Activated T-cell treated with anti-CD3 and anti-CD28 coated beads, Interleukin-2, amount 50 U/mL, for 24 hours (primary cell): ENCODE measurements at places on chromosomes 6 and 20.

- H3K4me1 ChIP-seq, result peaks cover 16% of the 10 kb centered on the region
- H3K27ac ChIP-seq, result no peak overlapping the region
- no peak overlapping the region for H3K4me3 ChIP-seq
- no peak for DNase-seq
These were observed 263.9 kb downstream of the FARS2 start for GRCh38 chr6:5525209-5525608.

DNA sequence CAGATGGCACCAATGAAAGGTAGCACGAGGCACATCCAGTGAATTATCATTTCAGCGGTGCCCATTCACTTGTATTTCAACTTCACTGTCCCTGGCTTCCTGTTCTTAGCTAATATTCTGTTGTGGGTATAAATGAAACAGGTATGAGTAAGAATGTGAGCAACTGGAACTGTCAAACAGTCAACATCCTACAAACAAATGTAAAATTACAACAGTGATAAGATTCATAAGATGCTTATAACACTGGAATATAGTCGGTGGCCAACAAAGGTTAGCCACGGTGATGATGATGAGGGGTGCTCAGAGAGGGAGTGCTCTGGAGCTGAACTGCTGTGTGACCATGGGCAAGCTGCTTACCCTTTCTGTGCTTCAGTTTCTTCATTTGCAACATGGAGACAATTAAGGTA lies 74.9 kb upstream of the TOX2 start:
- H3K27me3 ChIP-seq, result peaks cover 17% of the 10 kb centered on the region
- H3K27ac ChIP-seq, result no peak overlapping the region
- no peak for DNase-seq
- no peak overlapping the region for H3K4me3 ChIP-seq
- no peaks in the 10 kb centered on the region for H3K36me3 ChIP-seq

DNA sequence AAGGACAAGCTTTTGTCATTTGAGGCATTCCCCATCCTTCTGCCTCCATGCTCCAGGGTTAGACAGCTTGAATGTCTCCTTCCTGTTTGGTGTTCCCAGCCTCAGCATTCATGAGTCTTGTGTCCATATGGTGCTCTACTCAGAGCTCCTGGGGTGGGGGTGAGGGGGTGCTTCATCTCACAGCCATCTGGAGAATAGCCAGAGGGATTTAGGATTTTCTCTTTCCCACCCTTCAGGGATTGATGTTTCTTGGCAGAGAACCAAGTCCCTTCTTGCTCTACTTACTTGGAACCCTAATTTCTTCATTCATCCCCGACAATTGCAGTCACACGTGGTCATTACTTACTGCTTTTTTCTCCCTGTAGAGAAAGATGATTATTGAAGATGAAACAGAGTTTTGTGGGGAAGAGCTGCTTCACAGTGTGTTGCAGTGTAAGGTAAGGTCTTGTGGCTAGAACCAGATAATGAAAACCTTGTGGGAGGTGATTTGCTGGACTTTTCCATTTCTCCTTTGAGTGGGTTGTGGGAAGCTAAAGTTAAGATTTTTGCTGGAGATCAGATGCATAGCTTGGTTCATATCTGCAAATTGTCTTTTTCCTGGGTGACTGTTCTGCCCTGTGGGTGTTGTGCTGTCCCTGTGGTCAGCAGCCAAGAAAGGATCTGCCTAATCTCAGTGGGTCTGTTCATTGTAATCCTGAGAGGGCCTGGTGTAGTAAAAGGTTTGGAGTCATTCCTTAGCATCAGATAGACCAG lies 18.6 kb downstream of the CMTR1 start:
- no peak for DNase-seq
- H3K36me3 ChIP-seq, result peaks cover 95% of the 10 kb centered on the region
- H3K27me3 ChIP-seq, result no peaks in the 10 kb centered on the region
- H3K4me3 ChIP-seq, result no peak overlapping the region

DNA sequence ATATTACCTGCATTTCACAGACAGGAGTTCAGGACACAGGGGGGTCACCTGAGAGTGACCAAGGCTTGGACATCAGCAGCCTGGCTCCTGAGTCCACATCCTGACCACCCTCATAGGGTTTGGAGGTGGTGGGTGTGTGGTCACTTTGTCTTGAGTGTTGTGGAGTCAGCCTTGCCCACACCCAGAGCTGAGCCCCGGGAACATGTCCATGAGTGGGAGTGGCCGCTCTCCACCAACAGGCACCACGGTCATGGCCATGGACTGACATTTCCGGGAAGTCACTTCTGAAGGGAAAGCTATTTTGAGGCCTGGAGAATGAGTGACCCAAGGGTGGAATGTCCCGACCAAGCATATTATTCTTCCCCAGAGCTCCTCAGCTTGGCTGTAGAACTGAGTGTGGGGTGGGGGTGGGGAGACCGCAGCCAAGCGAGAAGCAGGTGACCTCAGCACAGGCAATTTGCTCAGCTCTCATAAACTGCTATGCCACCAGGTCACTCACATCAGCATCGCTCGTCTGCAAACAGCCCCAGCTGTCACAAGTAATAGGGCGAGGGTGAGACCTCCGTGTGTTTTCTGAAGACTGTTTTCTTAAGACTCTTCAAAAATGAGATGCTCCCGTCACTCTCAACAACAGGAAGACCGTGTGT lies 348.6 kb upstream of the CDH4 start:
- H3K4me1 ChIP-seq, result no peaks in the 10 kb centered on the region
- no peak for DNase-seq
- no peaks in the 10 kb centered on the region for H3K36me3 ChIP-seq
- no peak overlapping the region for H3K27ac ChIP-seq

DNA sequence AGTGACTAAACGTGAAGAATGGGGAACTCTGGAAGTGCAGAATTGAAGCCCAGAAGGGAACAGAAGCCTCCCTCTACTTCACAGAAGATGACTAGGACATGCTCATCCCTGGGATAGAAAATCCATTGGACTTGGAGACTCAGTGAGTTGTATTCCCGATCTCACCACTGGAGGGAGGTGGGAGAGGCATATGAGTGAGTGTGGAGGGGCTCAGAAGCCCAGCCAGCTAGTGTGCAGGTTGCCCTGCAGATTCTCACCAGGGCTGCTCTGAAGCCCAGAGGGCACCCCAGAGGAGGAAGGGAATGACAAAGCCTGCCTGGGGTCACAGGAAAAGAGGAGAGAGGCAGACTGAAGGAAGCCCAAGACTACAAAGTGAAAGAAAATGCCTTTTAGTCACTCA lies 42.1 kb upstream of the HLA-E start:
- H3K27ac ChIP-seq, result no peak overlapping the region
- H3K4me1 ChIP-seq, result peaks cover 37% of the 10 kb centered on the region
- no peaks in the 10 kb centered on the region for H3K36me3 ChIP-seq
- no peak overlapping the region for H3K4me3 ChIP-seq

- no peak overlapping the region for H3K27ac ChIP-seq
- no peak overlapping the region for H3K4me3 ChIP-seq
- peaks cover 42% of the 10 kb centered on the region for H3K27me3 ChIP-seq
- no peaks in the 10 kb centered on the region for H3K4me1 ChIP-seq
- H3K36me3 ChIP-seq, result no peaks in the 10 kb centered on the region
These were observed 872 bp downstream of the HSPA12B start for GRCh38 chr20:3733119-3733995.

GRCh38 chr6:138692058-138692977 lies 81.3 kb upstream of the CCDC28A start:
- peak; percentile 80 for DNase-seq
- H3K27me3 ChIP-seq, result peaks cover 65% of the 10 kb centered on the region

GRCh38 chr6:115706981-115707380 lies 353.7 kb downstream of the FRK start:
- no peaks in the 10 kb centered on the region for H3K36me3 ChIP-seq
- no peak overlapping the region for H3K27ac ChIP-seq
- no peak overlapping the region for H3K4me3 ChIP-seq
- no peaks in the 10 kb centered on the region for H3K27me3 ChIP-seq
- DNase-seq, result no peak

DNA sequence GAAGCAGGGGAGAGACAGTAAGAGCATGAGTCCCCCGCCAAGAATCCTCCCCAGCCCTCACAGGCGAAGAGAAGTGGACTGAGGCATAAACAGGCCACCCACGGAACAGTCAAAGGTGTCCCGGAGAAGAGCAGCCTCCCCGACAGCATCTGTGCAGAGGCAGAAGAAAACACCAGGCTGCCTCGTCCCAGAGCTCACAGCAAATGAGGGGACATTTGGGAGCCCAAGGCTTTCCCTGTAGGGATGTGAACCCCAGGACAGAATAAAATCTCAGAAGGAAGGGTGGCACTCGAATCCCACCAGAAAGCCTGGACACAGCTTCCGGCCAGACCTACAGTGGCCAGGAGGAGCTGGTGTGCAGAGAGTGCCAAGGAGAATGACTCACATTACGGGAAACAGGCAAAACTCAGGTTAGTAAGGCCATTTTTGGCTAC lies 90.4 kb downstream of the DLL1 start:
- H3K36me3 ChIP-seq, result peaks cover 3% of the 10 kb centered on the region
- no peak overlapping the region for H3K27ac ChIP-seq
- H3K4me3 ChIP-seq, result no peak overlapping the region
- no peak for DNase-seq
- H3K4me1 ChIP-seq, result peaks cover 3% of the 10 kb centered on the region

- no peak for DNase-seq
- H3K4me1 ChIP-seq, result peaks cover 44% of the 10 kb centered on the region
- no peak overlapping the region for H3K27ac ChIP-seq
- peaks cover 76% of the 10 kb centered on the region for H3K36me3 ChIP-seq
These were observed 3.5 kb downstream of the ZKSCAN8 start for GRCh38 chr6:28145231-28145630.

DNA sequence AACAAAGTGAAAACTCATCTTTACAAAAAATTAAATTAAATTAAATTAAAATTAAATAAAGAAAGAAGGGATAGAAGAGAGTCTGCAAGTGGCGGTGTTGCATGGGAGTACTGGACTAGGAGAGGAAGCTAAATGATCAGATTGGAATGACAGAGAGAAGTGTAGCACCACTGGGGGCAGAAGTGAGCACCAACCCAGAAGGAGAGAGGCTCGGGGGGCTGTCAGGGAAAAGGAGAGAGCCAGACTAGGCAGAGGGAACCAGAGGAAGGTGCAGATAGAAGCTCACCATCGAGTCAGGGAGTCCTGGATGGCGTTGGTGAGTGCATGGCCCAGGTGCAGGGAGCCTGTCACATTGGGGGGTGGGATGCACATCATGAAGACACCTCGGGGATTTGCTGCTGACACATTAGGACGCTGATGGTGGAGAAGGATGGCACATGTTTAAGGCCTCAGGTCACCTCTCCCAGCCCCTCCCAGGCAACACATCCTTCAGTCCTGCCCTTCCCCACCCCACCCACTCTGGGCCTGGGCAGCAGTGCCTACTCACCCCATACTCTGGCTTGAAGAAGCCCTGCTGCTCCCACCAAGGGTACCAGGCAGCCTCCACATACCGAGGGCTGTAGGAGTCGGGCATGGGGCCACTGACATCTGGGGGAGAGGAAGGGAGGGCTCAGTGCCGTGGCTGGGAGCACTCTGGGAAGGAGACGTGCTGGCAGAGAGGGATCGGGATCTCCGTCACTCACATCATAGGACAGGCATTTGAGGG lies 4.0 kb downstream of the VARS1 start:
- peak; percentile 55 for DNase-seq
- peaks cover 73% of the 10 kb centered on the region for H3K36me3 ChIP-seq
- H3K27me3 ChIP-seq, result no peaks in the 10 kb centered on the region
- peaks cover 38% of the 10 kb centered on the region for H3K4me1 ChIP-seq

DNA sequence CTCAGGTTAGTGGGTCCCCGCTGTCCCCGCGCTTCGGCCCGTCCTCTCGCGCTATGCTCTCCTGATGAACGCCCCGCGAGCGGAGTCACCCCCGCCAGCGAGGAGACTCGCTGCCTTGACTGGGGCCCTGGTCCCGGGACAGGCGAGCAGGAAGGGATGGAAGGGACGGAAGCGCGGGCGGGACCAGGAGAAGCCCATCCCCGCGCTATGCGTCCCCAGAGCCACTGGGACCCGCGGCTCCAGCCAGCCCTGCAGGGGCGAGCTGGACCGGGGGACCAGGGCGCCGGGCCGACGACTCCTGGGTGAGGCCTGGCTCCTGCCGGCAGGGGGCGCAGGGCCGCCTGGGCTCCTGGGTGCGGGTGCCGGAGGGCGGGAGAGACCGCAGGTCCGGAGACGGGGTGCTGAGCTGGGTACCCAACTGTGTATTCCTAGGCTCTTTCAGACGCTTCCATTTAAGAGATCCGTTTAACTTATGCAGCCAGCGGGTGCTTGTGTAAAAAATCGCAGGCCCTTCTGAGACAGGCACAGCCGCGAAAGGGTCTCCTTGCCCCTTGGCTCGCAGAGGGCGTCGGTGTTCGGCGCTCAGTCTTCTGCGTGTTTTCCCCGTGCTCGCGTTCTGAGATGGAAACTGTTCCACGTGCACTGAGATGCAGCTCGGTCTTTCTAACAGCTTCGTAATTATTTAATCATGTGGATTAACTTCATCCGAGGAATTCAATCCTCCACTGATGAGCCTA lies 580 bp upstream of the SYCP2 start:
- peak; percentile 88 for DNase-seq
- H3K27ac ChIP-seq, result peak overlapping the region; percentile 57
- peaks cover 2% of the 10 kb centered on the region for H3K27me3 ChIP-seq
- H3K4me3 ChIP-seq, result peak overlapping the region; percentile 70
- peaks cover 46% of the 10 kb centered on the region for H3K4me1 ChIP-seq

DNA sequence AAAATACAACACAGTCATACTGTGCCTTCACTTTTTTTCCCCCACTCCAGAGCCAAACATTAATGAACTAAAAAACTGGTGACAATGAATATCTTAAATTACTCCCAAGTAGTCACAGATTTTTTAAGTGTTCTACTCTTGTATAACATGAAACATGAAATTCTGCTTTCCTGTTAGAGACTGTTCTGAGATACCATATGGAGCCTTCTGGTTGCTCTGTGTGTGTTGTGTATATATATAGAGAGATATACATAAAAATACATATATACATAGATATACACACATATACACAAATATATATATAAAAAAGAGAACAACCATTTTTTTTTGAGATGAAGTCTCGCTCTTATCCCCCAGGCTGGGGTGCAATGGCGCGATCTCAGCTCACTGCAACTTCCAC lies 63.5 kb downstream of the NUDT3 start:
- DNase-seq, result no peak
- no peaks in the 10 kb centered on the region for H3K27me3 ChIP-seq
- H3K4me1 ChIP-seq, result peaks cover 15% of the 10 kb centered on the region

DNA sequence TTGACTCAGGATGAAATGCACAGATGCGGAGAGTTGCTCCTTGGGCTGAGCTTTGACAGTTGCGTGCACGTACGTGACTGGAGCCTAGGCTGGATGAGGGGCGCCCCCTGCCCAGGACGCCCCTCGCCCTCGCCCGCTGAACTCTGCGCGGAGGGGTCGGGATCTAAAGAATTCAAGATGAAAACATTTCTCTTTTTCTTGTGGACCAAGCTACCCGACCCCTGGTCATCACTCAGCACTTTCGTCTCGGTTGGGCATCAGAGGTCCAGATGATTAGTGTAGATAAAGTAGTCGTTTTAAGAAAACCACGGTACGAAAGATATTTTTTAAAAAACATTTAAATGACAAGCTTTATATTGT lies 700 bp downstream of the DTD1 start:
- DNase-seq, result no peak
- H3K27me3 ChIP-seq, result peaks cover 11% of the 10 kb centered on the region
- H3K36me3 ChIP-seq, result peaks cover 13% of the 10 kb centered on the region
- H3K4me1 ChIP-seq, result peaks cover 30% of the 10 kb centered on the region
- peak overlapping the region; percentile 87 for H3K4me3 ChIP-seq
